M059J (cell line): ENCODE measurements at places on chromosomes 1 and 21.

DNA sequence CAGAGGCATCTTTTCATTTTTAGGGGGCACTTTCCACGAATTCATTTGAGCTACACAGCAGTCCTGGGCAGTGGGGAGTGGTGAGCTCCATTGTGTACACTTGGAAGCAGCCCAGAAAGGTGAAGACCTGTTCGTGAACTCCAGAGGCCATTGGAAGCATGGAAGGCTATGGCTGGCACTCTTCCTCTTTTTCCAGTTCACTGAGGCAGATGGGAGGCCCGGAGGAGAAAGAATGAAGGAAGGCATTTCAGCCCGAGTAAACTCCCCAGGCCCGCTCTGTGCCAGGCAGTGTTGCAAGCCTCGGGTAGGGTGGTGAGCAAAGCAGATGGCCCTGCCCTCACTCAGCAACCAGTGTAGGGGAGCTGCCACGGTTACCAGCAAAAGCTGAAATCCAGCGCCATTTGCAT is 673 bp upstream of the DHCR24 start:
- DNase-seq, result no peak

- no peak for DNase-seq
Observed at GRCh38 chr1:84489766-84490165, 10.7 kb downstream of the RPF1 start.

GRCh38 chr1:164604541-164604940 is 45.6 kb downstream of the PBX1 start:
- DNase-seq, result peak; percentile 43

DNA sequence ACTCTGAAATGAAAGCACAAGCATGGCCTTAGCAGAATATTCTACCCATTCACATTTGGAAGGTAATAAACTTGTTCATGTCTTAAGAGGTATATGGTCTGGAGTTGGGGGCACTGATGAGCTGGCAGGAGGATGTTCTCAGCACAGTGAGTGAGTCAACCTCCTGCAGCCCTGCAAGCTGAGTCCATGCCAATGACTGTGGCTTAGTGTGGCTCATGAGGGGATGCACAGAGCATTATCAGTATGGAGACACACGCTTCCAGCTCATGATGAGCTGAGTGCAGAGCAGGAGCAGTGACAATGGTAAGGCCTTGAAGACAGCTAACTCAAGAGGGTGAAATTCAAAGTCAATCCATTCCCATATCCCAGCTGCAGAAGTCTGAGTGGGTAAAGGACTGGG is 102.3 kb downstream of the TNFSF18 start:
- DNase-seq, result peak; percentile 95

- no peak for DNase-seq
Observed at GRCh38 chr1:220750131-220750515, 2.0 kb downstream of the MTARC2 start.

- no peak for DNase-seq
Observed at GRCh38 chr1:29331729-29332128, 95.4 kb downstream of the PTPRU start.

DNA sequence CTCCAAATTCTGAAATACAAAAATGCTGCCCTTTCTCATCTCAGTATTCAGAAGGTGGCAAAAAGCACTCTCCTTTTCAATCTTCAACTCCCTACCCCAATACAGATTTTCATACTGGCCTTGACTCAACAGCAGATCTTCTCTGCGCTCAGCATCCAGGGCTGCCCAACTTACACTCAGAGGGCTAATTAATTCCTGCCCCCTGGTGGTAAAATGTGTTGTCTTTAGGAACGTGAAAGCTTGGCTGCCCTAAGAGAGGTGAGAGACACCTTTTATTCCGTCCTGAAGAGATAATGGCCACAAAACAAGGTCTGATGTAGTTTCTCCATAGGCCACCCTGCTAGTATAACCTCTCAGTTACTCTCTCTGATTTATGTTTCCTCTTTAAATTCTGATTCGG is 25.0 kb downstream of the KRTAP24-1 start:
- DNase-seq, result peak; percentile 4

DNA sequence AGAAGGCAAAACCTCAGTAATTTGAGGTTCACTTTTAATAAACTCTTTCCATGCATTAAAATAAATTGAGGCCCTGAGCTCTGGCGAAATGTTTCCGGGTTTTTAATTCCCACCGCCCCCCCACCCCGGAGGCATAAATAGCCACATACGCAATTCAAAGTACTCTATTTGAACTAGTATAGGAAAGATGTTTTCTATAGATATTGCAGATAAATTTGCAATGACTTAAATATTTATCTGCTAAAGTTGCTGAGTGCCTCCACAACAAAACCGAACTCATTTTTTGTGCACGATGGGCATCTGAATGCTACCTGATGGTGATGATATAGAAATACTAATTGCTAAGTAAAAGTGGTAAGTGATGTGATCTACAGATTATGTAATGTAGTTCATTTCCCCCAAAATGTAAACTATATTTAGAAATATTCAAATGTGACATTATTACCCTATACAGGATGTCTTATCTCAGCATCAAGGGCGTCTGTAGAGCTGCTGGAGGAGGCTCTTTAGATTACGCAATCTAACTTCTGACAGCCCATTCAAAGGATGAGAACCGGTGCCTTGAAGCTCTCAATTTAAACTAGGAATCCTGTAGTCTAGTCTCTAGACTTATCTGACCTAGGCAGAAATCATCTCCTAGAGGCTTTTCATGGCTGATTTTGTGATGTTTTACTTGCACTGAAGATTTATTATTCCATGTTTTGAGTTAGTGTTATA is 8.5 kb downstream of the IRF2BP2 start:
- peak; percentile 57 for DNase-seq

- DNase-seq, result peak; percentile 38
Observed at GRCh38 chr21:32886339-32886738, 114.8 kb upstream of the PAXBP1 start.

- DNase-seq, result no peak
Observed at GRCh38 chr1:108609483-108610049, 49.7 kb downstream of the EEIG2 start.

DNA sequence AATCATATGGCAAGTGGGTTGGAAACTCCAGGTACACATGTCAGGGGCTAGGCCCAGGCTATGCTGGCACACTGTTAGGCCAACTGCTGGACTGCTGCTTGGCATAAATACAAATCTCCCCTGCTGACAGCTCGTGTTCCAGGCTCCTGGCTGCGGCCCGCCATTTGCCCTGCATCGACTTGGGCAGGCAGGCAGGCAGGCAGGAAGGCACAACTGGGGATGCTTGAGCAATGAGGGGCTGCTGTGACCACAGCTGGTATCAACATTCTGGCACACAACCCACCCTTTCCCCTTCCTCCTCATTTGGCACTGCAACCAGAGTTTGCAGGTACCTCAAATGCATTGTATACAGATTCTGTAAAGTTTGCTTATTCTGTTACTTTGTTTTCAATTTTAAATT is 53.2 kb downstream of the SAMSN1 start:
- no peak for DNase-seq

DNA sequence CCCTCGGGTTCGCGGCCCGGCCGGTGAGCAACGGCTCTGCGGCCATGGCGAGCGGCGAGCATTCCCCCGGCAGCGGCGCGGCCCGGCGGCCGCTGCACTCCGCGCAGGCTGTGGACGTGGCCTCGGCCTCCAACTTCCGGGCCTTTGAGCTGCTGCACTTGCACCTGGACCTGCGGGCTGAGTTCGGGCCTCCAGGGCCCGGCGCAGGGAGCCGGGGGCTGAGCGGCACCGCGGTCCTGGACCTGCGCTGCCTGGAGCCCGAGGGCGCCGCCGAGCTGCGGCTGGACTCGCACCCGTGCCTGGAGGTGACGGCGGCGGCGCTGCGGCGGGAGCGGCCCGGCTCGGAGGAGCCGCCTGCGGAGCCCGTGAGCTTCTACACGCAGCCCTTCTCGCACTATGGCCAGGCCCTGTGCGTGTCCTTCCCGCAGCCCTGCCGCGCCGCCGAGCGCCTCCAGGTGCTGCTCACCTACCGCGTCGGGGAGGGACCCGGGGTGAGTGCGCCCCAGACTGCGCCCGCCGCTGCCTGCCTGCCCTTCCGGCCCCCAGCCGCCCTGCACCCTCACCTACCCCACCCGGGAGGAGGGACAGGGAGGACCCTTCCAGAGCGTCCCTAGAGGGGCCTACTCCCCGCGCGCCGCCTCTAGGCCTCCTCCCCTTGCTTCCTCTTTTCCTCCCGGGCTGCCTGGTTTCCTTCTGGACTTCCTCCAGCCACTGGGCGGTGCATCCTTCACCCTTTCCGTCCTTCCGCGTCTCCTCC is at the start of gene RNPEP:
RNPEP (plus strand) TSS at position 26 of the 757 bp plus-strand sequence; CDS start at position 45, 19 bp downstream.
- DNase-seq, result peak; percentile 89

GRCh38 chr1:245762396-245762910 is 607.7 kb downstream of the KIF26B start:
- no peak for DNase-seq

GRCh38 chr21:31786164-31786920 is 54.4 kb upstream of the SCAF4 start:
- no peak for DNase-seq

- no peak for DNase-seq
Observed at GRCh38 chr1:82371844-82372498, 571.2 kb downstream of the ADGRL2 start.

DNA sequence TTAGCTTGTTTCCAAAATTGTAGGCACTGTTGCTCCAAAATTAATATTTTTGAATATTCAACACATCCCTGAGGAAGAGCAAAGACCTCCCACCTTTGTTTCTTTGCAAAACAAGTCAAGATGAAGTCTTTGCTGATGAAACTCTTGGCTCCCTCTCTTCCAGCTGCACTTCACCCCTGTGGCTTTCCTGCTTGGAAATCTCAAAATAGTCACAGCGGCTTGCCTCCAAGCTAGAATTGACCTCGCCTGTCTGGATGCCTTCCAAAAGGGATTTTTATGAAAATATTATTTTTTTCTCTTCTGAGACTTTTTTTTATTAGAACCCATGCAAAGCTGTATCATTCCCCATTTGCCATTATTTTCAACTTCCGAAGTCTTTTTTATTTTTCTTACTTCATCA is 71.1 kb upstream of the MROH9 start:
- DNase-seq, result no peak

DNA sequence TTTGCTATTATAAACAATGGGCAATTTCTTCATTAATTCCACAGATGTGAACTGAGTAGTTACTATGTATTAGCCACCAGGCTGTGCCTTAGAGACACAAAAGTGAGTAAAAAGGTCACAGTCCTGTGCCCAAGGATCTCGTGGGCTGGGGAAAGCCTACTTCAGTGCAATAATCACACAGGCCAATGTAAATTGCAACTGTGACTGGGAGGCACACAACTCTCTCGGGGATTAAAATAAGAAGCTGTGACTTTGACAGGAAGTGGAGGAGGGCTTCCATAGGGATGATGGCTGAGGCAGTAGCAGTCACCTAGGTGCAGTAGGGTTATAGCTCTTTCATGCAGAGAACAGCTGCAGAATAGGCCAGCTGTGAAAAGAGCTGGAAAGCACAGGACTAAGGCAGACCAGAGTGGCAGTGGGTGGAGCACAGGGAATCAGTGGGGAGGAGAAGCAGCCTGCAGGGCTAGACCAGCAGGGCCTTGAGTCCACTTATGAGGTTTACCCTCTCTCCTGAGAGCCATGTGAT is 121.9 kb downstream of the MAB21L3 start:
- DNase-seq, result peak; percentile 20

DNA sequence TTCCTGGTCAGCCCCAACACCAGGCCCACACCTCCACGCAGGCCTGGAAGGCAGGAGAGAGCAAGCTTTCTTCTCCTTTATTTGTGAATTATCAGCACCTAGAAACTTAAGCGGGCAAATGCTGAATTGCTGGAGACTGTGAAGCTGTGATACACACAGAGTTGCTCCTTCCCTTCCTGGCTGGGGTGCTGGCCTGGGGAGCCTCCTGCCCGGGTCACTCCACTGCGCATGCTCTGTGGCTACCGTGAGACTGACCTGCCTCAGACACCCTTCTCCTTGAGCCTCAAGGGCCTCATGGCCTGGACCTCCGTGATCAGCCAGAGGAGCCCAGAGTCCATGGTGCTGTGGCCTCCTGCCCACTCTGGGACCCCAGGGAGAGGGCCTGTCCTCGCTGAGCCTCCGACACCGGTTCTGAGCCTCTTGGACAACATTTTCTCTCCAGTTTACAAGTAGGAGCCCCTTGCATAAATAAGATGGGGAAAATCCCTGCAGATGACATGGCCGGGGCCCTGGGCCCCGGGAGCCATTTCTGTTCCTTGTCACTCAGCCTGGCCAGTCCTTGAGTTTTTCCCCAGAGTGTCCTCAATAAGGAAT is 18.0 kb downstream of the AGPAT3 start:
- no peak for DNase-seq

DNA sequence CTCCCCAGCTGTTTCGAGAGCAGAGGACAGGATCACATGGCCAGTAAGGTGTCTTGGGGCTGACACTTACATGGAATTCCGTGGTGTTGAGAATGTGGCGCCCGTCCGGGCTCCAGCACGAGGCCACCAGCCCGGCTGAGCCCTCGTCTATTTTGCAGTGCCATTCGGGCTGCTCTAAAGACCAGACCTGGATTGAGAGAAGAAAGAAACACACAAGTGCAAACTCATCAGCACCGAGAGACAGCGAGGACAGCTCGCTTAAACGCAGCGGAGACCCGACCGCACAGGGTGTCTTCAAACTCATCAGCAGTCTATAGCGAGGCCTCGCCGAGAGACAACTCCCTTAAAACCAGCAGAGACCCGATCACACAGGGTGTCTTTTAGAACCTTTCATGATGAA is 3.3 kb downstream of the WRAP73 start:
- no peak for DNase-seq

GRCh38 chr1:41835485-41835884 is 83.2 kb downstream of the HIVEP3 start:
- DNase-seq, result no peak

GRCh38 chr1:226363801-226364513 is 43.9 kb downstream of the PARP1 start:
- no peak for DNase-seq

DNA sequence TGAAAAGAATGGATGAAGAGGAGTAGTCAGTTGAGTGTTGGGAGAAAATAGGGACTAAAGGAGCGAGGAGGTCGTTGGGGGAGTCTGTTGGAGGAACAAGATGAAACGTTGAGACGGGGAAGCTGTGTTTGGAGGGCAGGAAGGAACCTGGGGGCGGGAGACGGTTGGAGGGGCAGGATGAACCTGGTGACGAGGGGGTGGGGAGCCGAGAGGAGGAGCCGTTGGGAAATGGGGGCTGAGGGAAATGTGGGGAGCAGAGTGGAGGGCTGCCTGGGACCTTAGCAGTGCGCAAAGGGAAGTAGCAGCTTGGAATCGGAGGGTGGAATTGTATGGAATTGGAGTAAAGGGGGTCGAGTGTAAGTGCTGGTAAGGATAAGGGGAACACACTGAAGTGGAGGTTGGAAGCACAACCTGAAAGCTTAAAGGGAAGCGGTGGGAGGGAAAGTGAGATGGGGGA is 630 bp downstream of the MTF2 start:
- DNase-seq, result peak; percentile 42

GRCh38 chr21:14290576-14290975 is 74.6 kb downstream of the RBM11 start:
- DNase-seq, result no peak

- no peak for DNase-seq
Observed at GRCh38 chr21:42782723-42783242, 96.6 kb downstream of the WDR4 start.

- no peak for DNase-seq
Observed at GRCh38 chr1:73500154-73500553, 697.8 kb downstream of the LRRIQ3 start.

DNA sequence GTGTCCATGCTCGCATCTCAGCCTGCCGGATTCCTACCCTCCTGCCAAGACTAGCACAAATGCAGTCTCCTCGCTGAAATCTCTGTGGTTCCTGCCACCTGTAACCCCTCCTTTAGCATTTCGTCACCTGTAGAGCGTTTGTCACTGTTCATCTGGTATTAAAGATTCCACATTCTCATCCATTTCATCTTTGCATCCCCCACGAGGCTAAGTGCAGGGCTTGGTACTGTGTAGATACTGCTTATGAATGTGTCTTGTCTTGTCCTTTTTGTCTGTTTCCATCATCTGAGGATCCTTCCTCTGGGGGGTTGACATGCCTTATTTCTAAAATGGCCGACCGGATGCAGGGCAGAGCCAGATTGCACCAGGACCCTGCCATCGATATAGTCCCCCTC is 53.7 kb upstream of the DNAJC6 start:
- DNase-seq, result no peak
